NCI-H524 (cell line): ENCODE measurements at places on chromosomes 1 and 21.

- no peak for DNase-seq
Observed at GRCh38 chr1:97999320-97999719, 78.5 kb upstream of the DPYD start.

GRCh38 chr1:7149080-7149838, 364.0 kb downstream of the CAMTA1 start:
- DNase-seq, result no peak

DNA sequence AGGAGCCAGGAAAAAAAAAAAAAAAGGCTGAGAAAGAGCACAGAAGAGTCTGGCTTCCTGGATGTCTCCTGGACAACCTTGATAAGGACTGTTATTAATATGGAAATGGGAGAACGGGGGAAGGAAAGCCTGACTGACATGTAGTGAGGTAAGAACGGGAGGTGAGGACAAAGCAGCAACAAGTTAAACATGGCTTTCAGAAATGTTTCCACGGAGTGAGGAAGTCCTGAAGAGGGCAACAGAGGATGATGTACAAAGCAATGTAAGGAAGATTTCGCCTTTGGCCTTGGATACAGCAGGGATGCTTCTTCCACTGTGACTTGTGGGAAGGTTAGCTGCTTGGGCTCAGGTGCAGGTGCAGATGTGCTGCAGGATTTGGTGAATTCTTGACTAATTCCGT, 11.9 kb upstream of the NIBAN1 start:
- DNase-seq, result peak; percentile 10

GRCh38 chr1:25671929-25672328, 55.3 kb downstream of the MAN1C1 start:
- no peak for DNase-seq

DNA sequence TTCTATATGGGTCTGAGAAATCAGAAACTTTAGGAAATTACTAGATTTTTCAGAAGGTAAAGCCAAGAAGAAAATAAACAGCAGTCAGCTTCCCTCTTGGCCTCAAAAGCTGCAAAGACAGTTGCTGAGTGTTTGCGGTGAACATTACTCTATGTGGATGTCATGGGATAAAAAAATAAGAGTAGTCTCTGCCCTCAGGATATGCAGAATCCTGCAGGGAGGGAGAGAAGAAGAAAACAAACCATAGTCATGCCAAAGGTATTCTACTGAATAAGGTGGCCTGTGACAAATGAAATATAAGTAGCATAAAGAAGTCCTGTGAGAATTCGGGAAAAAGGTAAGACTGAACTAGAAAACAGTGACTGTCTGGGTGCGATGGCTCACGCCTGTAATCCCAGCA, 19.0 kb downstream of the YARS1 start:
- no peak for DNase-seq

DNA sequence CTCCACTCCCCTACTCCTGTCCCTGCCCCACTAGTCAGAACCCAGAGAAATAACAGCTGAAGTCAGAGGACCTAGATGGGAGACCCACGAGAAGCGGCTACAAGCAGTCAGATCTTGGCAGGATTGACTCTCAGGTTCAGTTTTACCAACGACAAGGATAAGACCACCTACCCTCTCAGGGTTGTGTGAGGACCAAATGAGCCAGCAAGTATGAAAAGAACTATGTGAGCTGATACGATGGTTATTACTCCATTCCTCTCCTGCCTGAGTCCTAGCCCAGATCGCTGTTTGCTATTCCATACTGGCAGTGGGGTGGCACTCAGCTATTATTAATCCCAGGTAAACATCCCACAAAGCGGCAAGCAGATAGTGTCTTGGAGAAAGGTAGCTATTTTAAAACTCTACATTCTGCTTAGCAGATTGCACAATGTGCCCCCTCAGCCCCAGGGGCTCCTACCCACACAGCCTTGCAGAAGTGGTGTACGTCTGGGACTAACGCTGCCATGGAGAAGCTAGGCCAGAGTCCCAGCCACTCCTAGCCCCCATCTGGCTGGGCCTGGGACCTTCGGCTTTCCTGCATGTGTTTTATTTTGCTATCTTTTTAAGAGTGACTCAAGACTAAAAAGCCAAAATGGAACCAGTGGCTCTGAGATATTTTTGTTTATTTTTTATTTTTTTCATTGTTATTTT, 58.9 kb downstream of the CD46 start:
- DNase-seq, result no peak

DNA sequence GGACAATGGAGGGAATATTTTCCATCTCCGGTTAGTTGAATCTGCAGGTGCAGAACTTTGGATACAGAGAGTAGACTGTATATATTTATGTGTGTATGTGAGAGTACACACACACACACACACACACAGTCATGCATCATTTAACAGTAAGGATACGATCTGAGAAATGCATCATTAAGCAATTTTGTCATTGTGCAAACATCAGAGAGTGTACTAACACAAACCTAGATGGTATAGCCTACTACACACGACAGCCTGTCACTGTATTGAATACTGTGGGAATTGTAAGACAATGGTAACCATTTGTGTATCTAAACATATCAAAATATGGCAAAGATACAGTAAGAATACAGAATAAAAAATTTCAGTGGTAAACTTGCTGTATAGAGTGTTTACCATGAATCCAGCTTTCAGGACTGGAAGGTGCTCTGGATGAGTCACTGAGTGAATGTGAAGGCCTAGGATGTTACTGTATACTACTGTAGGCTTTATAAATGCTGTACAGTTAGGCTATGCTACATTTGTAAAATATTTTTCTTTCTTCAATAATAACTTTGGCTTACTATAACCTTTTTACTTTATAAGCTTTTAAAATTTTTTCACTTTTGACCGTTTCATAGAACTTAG, 138.5 kb downstream of the ZZZ3 start:
- DNase-seq, result no peak

GRCh38 chr1:51578383-51579109, 38.3 kb upstream of the OSBPL9 start:
- no peak for DNase-seq

- no peak for DNase-seq
Observed at GRCh38 chr1:99613716-99614115, 32.2 kb upstream of the PALMD start.

- DNase-seq, result no peak
Observed at GRCh38 chr1:43276673-43277072, 6.9 kb downstream of the TMEM125 start.

DNA sequence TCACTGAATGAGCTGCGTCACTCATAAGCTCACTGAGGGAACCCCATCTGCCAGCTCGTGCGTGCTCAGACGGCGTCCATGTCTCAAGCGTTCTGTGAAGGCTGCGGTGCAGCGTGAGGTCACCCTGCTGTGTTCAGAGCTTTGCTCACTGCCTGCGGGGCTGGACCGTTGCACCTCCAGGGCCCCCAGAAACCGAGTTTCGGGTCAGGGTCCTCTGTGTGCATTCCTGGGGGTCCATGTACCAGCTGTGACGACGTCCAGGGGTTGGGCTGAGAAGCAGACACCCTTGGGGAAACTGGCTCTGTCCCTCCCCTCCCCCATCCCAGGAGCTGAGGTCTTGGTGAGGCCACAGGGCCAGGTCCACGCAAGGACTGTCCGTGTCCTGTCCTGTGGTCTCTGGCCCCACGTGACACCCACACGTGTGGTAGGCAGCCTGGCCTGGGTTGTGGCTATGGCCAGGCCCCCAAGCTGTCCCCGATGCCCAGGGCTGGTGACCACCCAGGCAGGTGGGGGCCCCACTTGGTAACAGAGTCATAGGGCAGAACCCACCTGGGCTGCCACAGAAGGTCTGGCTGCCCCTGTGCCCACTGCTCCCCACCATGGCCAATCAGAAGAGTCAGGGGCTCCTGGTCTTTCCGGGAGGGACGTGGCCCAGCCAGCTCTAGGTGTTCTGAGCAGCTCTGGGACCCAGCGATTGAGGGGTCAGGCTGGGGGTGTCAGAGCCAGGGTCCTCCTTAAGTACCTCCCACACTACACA, 24.4 kb downstream of the FTCD start:
- DNase-seq, result no peak

DNA sequence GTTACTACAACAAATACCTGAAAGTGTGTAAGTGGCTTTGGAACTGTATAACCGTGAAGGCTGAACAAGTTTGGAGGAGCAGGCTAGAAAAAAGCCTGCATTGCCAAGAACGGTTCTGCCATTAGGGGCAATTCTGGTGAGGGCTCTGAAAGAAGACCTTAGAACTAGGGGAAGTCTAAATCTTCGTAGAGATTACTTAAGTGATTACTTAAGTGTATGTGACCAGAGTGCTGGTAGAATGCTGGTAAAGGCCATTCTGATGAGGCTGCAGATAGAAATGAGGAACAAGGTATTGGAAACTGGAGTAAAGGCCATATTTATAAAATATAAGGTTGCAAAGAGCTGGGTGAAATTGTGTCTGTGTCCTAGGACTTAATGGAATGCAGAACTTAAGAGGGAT, 158.0 kb downstream of the CLIC6 start:
- DNase-seq, result no peak

- DNase-seq, result no peak
Observed at GRCh38 chr1:205772607-205773032, 2.7 kb downstream of the RAB29 start.

DNA sequence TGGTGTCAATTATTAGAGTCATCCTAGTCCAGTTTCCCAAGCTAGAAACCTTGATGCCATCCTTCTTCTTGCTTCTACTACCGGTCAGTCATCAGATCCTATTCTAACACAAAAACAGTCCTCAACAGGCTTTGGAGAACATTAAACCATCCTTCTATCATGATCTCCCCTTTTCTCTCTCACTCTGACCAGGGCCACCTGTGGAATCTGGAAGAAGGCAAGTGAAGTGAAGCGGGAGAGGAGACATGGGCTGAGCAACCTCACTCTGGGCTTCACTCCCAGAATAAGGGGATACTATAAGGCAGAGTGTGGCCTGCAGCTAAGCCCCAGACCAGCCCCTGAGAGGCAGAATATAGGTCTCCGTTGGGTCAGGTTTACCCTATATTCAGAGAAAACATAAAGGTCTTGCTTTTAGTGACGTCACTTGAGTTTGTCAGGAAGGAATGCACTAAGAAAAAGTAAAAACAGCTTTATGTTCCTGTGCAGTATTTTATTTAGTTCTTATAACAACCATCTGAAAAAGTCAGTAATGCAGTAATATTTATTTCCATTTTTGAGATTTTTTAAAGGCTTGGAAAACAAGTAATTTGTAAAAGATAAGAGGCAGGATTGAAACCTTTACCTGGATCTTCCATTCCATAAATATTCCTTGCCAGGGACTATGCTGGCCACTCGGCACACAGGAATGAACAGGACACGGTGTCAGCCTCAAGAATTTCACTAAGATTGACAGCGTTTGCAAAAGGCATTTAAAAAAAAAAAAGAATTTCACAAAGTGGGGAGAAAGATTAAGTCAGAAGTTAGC, 61.3 kb downstream of the NFASC start:
- no peak for DNase-seq

DNA sequence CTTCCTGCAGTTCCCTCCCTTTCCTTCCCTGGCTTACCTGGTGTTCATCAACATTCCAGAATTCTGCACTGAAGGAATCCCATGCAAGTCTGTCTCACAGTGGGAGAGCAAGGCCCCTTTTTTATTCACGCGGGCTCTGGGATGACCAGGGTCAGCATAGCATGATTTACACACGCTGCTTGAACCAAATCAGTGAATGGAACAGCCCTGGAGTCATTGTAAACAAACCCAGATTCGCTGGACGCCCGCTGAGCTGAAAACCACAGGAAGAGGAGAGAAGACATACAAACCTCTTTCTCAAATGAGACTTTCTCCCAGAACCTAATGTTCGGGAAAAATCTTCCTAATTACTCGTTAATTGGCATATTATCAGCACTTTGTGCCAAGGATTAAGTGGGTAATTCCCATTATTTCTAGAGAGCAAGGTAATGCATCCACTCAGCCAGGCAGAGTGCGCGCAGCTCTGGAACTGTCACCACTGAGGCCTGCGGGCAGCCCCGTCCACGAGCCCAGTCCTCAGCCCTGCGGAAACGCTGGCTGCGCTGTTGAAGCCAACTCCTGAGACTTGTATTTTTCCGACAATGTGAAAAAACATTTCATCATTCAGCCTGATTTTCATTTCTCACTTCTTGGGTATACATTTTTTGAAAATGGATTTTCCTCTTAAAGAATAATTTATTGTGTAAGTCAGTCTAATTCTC, 140.0 kb downstream of the ETS2 start:
- no peak for DNase-seq

- no peak for DNase-seq
Observed at GRCh38 chr21:19603011-19603593, 1199.5 kb upstream of the TMPRSS15 start.

GRCh38 chr1:14661222-14661621, 62.7 kb downstream of the KAZN start:
- no peak for DNase-seq

- no peak for DNase-seq
Observed at GRCh38 chr1:198201956-198202784, 45.4 kb downstream of the NEK7 start.

- DNase-seq, result peak; percentile 96
Observed at GRCh38 chr1:151716771-151717631, at the start of gene CELF3. Gene CELF3, minus strand, starts transcription at chr1:151716803. Its CDS starts 783 bp downstream, at chr1:151716020.

DNA sequence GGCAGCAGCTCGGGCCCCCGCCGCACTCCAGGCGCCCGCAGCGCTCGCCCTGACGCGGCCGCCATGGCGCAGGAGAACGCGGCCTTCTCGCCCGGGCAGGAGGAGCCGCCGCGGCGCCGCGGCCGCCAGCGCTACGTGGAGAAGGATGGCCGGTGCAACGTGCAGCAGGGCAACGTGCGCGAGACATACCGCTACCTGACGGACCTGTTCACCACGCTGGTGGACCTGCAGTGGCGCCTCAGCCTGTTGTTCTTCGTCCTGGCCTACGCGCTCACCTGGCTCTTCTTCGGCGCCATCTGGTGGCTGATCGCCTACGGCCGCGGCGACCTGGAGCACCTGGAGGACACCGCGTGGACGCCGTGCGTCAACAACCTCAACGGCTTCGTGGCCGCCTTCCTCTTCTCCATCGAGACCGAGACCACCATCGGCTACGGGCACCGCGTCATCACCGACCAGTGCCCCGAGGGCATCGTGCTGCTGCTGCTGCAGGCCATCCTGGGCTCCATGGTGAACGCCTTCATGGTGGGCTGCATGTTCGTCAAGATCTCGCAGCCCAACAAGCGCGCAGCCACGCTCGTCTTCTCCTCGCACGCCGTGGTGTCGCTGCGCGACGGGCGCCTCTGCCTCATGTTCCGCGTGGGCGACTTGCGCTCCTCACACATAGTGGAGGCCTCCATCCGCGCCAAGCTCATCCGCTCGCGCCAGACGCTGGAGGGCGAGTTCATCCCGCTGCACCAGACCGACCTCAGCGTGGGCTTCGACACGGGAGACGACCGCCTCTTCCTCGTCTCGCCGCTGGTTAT, 2.8 kb downstream of the KCNJ9 start:
- peak; percentile 59 for DNase-seq

GRCh38 chr21:36437745-36438128, 42.2 kb downstream of the CLDN14 start:
- no peak for DNase-seq

DNA sequence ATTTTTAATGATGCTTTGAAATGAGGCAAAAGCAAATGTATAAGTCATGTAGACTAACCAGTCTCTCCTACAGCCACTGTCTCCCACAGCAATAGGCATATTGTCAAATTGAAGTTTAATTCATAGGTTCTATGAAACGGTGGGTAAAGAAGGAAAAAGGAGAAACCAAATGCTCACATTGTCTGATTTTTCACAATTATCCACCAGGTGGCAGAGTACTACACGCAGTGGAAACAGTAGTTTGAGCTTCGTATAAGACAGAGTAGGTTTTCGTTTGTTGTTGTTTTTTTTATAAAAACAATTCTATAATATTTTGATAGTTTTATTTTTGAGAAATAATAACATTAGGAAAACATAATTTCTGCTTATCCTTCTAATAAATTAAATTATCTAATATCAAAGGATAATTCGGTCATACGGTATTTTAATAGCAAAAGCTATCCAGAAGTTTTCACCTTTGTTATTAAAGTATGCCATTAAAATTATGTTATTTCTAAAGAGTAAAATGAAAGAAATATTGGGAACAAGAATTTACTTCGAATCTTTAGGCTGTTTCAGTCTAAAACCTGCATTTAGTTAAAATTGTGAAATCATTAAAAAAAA, 39.1 kb downstream of the TYW3 start:
- peak; percentile 47 for DNase-seq
